IMR-90 (cell line): ENCODE measurements at places on chromosomes 2 and 18.

GRCh38 chr2:225074919-225075681 is 32.8 kb upstream of the DOCK10 start:
- DNase-seq: no peak

DNA sequence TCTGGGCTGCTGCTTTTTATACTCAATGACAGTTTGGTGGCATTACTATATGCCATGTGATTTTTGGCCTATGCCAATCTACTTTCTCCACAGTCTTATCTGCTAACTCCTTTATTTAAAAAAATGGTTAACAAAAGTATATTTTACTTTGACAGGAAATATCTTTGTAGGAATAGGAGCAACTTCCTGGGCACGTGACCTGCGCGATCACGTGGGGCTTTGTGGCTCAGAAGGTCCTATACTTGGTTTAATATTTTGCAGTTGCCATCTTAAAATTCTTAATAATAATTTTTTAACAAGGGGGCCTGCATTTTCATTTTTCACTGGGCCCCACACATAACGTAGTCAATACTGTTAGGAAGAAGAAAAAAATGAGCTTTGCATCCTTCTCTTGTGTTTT is 249.7 kb downstream of the ACTR3 start:
- no peak for DNase-seq

DNA sequence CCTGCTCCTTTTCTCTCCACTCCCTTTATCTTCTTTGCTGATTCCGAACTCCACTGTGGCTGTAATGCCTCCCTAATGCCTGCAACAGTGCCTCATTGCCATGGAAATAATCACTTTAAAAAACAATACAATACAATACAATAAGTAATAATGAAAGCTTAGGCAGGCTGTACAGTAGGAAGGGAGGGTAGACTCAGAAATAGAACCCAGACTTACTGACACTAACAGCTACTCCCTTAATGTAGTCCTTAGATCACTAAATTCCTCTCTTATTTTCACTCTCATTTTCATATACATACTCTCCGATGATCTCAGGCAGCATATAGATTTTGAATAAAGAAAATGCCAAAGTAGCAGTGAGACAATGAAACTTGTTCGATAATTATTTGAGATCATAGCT is 70.2 kb downstream of the DLGAP1 start:
- no peak for DNase-seq

GRCh38 chr2:238879621-238880377 is 31.9 kb downstream of the TWIST2 start:
- no peak for DNase-seq

DNA sequence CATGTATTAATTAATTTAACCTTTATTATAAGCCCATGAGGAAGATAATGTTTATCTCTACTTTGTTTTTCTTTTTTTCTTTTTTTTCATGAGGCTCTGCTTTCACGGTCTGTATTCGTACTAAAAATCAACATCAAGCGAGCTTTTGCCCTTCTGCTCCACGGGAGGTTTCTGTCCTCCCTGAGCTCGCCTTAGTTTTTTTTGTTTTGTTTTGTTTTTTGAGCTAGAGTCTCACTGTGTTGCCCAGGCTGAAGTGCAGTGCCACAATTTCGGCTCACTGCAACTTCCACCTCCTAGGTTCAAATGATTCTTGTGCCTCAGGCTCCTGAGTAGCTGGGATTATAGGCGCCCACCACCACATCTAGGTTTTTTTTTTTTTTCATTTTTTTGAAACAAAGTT is 29.9 kb upstream of the BMPR2 start:
- no peak for DNase-seq

DNA sequence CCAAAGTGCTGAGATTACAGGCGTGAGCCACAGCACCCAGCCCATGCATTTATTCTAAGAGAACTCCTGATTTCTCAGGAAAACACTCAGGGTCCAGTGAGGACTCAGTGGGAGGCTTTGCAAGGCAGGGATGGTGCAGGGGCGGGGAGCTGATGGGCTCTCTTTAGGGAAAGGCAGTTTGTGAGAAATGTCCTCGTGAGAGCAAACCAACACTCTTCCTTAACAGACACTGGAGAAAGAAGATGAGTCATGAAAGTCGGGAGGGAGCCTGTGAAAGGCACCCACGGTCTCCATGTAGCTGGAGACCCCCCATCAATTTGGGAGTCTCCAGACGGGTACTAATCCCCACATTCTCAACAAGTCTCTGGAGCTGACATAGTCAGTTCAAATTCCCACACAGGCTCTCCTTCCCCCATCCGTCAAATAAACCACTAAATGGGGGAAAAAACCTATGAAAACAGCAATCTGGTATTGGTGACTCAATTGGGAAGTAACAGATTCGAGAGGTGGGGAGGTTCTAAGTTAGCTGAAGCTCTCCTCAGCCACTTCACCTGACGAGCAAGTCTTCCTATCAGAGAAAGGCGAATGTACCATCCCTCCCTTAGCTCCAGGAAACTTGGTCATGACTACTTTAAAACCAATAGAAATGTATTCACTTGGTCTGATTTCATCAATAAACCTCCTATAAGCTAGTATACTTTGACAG is 11.0 kb upstream of the CREG2 start:
- no peak for DNase-seq
